Activated CD4-positive, alpha-beta T cell treated with anti-CD3 and anti-CD28 coated beads, Interleukin-2, amount 50 U/mL, for 1 hour (primary cell): ENCODE measurements at places on chromosomes 1 and 21.
A peak's percentile ranks its signal among the peaks of the same experiment; 100 is the strongest.

- DNase-seq: no peak
These were observed 80.4 kb upstream of the GCLM start for GRCh38 chr1:93989601-93990000.

- no peak for DNase-seq
These were observed 5.7 kb downstream of the SLC25A33 start for GRCh38 chr1:9544926-9545325.

DNA sequence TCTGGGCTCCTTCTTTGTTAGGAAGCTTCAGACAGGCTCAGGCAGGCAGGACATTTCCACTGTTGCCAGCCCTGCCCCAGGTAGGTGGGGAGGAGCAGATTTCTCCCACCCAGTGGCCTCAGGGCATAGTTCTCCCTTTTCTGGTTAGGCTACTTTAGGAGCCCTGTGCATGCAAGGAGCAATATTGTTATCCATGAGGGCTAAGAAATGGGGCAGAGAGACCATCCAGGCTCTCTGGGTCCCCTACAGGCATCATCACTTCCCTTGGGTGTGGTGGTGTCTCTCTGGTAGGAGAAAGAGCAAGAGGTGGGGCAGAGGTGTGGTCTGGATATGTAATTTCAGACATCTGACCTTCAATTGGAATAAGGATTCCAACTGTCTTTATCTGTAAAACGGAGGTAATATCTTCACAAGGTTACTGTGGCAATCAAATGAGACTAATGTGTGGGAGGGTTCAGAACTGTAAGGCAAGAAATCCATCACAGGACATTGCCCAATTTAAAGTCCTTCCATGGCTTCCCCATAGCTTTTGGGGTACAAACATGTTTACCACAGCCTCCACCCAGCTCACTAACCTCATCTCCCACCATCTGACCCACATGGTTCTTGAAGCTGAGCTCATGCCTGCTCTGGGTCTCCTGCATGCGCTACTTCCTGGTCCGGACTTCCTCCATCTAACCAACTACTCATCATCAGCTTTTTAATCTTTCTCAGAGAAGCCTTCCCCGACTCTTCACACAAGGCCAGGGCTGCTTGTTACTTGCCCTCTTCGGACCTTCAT lies 26.1 kb downstream of the PCAT6 start:
- DNase-seq: no peak

- no peak for DNase-seq
These were observed 7.7 kb downstream of the ANKRD35 start for GRCh38 chr1:145877923-145878486.

DNA sequence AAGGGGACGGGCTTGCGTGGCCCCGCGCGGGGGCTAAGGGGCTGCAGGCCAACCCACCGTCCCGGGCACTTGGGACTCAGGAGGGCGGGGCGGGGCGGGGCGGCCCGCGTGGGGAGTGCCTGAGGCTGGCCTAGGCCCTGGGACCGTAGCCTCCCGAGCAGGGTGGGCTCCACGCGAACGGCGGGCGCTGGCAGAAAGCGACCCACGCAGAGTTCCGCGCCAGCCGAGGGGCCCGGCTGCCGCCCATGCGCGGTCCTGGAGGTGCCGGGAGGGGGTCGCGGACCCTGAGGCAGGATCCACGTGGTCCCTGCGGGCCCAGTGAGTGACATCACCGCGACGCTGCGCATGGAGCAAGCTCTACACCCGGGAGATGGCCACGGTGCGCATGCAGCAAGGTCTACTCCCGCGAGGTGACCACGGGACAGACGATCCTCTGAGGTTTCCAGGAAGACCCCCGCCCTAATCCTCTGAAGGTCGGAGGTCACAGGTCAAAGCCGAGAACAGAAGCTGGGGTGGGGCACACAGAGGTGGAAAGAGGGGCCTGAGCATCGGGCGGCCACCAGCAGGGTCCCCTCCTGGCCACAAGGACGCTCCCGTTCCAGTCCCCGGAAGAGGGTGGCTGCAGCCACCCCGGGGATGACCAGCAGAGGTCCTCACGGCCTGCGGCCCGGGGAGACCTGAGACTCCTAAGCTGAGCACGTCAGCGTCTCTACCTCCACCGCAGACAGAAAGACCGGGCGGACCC lies 13.5 kb upstream of the SLC19A1 start:
- peak; percentile 43 for DNase-seq

GRCh38 chr1:234551032-234551378 lies 59.0 kb downstream of the IRF2BP2 start:
- no peak for DNase-seq

DNA sequence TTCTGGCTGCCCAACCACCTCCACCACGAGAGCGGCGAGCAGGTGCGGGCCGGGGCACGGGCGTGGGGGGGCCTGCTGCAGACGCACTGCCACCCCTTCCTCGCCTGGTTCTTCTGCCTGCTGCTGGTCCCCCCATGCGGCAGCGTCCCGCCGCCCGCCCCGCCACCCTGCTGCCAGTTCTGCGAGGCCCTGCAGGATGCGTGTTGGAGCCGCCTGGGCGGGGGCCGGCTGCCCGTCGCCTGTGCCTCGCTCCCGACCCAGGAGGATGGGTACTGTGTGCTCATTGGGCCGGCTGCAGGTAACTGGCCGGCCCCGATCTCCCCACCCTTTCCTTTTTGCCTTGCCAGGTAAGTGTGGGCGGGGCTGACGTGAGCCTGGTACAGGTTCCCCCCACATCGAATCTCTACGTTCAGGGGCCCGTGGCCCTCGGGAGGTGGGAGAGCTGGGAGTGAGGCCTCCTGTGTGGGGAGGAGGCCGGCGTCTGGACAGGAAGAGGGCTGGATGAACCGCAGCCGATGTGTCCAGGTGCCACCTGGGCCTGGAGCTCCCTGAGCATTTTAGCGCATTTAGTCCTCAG lies 51.7 kb downstream of the COL18A1 start:
- DNase-seq: no peak

GRCh38 chr1:192081359-192081758 lies 76.9 kb upstream of the RGS18 start:
- DNase-seq: no peak

- no peak for DNase-seq
These were observed 7.2 kb downstream of the LRP8 start for GRCh38 chr1:53320646-53321045.

DNA sequence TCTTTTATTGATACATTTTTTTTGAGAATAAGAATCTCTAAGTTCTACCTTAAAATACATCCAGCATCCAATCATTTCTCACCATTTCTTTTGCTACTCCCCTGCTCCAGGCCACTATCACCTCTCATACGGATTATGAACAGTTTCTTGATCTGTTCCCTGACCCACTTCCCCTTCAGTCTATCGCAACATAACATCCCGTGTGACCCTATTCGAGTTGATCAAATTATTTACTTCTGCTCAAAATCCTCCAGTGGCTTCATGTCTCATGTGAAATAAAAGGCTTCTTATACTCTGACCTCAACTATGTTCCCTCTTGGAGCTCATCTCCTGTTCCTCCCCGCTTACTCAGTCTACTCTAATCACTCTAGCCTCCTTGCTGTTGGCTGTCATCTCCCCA lies 5.2 kb downstream of the ALG14 start:
- no peak for DNase-seq

- no peak for DNase-seq
These were observed 9.6 kb downstream of the RBM15 start for GRCh38 chr1:110348771-110349170.

GRCh38 chr21:14718951-14719350 lies 172.8 kb upstream of the SAMSN1 start:
- no peak for DNase-seq

DNA sequence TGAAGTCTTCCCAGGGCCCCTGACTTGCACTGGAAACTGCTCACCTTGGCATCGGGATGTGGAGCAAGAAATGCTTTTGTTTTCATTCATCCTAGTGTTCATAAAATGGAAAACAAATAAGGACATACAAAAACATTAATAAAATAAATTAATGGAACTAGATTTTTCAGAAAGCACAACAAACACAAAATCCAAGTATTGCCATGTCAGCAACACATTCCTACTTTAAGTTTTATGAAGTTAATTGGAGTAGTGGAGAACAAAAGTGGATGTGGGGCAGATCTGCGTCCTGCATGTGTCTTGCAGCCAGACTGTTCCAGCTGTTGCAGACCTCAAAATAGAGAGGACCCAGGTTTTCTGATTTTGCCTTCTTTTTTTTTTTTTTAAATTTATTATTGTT lies 32.9 kb downstream of the PRMT2 start:
- DNase-seq: no peak

- no peak for DNase-seq
These were observed 196.0 kb downstream of the CRB1 start for GRCh38 chr1:197464044-197464443.

DNA sequence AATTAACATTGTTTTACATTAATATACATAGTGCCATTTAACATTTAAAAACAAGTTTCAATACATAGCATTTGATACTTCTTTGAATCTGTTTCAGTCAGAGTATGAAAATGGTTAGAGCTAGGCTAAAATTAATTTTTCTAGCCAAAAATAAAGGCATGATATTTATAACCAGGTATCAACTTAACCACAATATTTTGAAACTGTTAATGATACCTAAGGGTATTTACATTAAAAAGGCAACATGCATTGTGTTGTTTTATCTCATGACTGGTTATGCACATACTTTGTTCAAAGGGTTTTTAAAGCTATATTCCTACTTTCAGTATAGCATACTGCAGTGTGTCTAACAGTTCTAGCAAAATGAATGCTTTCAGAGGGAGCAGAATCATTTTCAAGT lies 130.0 kb downstream of the HS2ST1 start:
- no peak for DNase-seq

DNA sequence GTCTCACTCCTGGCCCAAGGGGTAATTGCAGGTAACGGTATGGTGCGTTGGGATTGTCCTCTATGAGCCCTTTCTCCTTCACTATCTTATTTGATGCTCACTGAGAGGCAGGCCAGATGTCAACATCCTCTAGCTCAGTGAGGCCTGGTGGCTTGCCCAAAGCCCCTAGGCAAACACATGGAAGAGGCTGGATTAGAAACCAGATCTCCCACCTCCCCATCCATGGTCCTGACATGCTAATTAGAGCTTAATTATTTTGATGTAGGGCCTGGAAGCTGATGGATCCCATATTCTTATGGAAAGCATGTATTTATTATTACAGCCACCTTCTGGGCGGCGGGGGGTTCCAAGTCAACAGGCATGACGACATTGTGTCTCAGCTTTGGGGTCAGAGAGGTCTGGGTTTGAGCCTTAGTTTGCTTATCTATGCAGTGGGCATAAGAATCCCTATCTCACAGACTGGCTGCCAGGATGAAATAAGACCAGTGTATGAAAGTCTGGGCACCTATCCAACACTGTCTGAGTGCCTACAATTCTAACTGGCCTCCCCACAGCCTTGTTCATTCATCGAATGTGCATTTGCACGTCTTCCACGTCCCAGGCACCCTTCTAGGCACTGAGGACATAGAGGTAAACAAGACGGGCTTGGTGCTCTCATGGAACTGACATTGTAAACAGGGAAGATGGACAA lies 6.2 kb downstream of the SMPDL3B start:
- no peak for DNase-seq

DNA sequence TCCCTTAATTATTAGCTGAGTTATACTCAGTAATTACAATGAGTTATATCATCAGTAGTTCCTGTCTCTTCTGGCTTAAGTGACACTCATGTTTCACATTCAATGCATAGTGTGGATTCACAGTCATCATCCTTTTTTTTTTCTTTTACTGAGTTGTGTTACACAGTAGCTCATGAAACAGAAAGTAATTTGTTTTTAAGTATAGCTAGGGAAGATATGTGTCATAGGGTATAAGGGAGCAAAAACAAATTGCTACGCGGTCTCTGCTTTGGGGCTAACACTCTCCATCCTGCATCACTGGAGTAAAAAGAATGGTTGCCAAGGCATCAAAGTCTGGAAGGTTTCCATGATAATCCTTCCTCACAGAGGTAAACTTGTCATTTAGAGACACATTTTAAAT lies 971.7 kb upstream of the NCAM2 start:
- no peak for DNase-seq

GRCh38 chr1:181354865-181355264 lies 128.5 kb upstream of the CACNA1E start:
- no peak for DNase-seq

- no peak for DNase-seq
These were observed 45.3 kb downstream of the PGM1 start for GRCh38 chr1:63638471-63638870.

- DNase-seq: no peak
These were observed 25.7 kb downstream of the ZBTB18 start for GRCh38 chr1:244076740-244077139.

- no peak for DNase-seq
These were observed 5.5 kb downstream of the CFAP410 start for GRCh38 chr21:44333509-44334328.

GRCh38 chr1:115118611-115119010 lies 29.3 kb upstream of the TSPAN2 start:
- DNase-seq: no peak

GRCh38 chr1:154764181-154764580 lies 105.9 kb downstream of the KCNN3 start:
- DNase-seq: no peak

DNA sequence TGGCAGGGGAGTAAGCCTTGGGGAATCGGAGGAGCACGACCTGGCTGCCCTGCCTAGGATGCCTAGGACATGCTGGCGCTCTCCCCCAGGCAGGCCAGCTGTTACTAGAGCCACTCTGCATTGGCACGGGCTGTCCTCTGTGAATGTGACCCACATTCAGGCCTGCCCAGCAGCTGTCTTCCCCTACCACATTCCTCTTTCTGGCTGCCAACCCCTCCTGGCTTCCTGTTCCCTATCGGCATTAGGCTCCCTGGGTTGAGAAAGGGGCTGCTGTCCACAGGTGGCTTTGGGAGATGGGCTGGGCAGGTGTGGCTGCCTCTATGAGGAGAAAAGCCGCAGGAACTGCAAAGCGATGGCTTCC lies 2.3 kb upstream of the NFASC start:
- no peak for DNase-seq

- DNase-seq: no peak
These were observed 110.8 kb upstream of the HOOK1 start for GRCh38 chr1:59703918-59704378.
